ENCODE measurements at places on chromosomes 16 and 17. TPM values are rescaled to one million over a fixed set of nuclear protein-coding genes. Genes with fewer than 3 reads are reported as not detected.

DNA sequence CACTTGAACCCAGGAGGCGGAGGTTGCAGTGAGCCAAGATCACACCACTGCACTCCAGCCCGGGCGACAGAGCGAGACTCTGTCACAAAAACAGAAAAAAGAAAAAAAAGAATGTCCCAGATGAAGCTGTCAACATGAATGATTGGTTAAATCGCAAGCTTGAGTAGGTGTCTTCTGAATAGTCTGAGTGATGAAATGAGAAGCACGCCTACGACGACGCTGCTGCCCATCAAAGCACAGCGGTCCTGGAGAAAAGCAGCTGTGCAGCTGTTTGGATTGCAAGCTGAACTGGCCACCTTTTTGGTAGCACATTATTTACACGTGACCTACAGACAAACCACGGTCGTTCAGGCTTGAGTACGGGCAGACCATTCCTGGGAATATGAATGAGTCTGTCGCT, 12.5 kb downstream of the ADCY9 start:
- no peak overlapping the region for H3K4me3 ChIP-seq
- peaks cover 13% of the 10 kb centered on the region for H3K4me1 ChIP-seq

AARS1 gene
- 209 TPM for total RNA-seq

CES5A gene
- not detected for total RNA-seq

DNA sequence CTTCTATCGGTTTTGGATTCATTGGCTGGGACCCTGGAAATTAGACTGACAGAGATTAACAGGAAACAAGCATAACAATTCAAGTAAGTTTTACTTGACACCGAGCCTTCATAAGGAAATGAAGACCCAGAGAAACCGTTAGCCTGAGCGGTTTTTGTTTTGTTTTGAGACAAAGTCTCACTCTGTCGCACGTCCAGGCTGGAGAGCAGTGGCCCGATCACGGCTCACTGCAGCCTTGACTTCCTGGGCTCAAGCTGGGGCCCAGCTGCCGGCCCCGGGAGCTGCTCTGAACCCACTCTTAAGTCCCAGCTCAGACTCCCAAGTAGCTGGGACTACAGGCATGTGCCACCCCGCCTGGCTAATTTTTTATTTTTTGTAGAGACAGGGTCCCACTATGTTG, 321.3 kb downstream of the SEC14L1 start:
- H3K27ac ChIP-seq = peak overlapping the region; percentile 35
- H3K27me3 ChIP-seq = no peaks in the 10 kb centered on the region
- DNase-seq = peak; percentile 33
- no peak overlapping the region for H3K4me3 ChIP-seq

- H3K27ac ChIP-seq = peak overlapping the region; percentile 44
- H3K4me1 ChIP-seq = peaks cover 49% of the 10 kb centered on the region
- no peaks in the 10 kb centered on the region for H3K36me3 ChIP-seq
- H3K4me3 ChIP-seq = no peak overlapping the region
- no peaks in the 10 kb centered on the region for H3K27me3 ChIP-seq
- DNase-seq = peak; percentile 94
These were observed 34.7 kb downstream of the MYO18A start for GRCh38 chr17:29145289-29146073.

GRCh38 chr16:14186007-14186794, 115.1 kb downstream of the MRTFB start:
- H3K36me3 ChIP-seq = no peaks in the 10 kb centered on the region
- H3K4me1 ChIP-seq = peaks cover 16% of the 10 kb centered on the region
- H3K4me3 ChIP-seq = no peak overlapping the region
- no peaks in the 10 kb centered on the region for H3K27me3 ChIP-seq
- no peak overlapping the region for H3K27ac ChIP-seq

TCAP gene
- total RNA-seq = 1.6 TPM

GRCh38 chr16:83931556-83931955, 21.5 kb upstream of the OSGIN1 start:
- no peaks in the 10 kb centered on the region for H3K4me1 ChIP-seq
- no peaks in the 10 kb centered on the region for H3K36me3 ChIP-seq
- no peak overlapping the region for H3K27ac ChIP-seq

PTX4 gene
- total RNA-seq = not detected

- H3K27ac ChIP-seq = no peak overlapping the region
- no peaks in the 10 kb centered on the region for H3K27me3 ChIP-seq
- DNase-seq = no peak
- H3K4me1 ChIP-seq = no peaks in the 10 kb centered on the region
These were observed 70.1 kb downstream of the ADAMTS18 start for GRCh38 chr16:77364770-77365169.

DNA sequence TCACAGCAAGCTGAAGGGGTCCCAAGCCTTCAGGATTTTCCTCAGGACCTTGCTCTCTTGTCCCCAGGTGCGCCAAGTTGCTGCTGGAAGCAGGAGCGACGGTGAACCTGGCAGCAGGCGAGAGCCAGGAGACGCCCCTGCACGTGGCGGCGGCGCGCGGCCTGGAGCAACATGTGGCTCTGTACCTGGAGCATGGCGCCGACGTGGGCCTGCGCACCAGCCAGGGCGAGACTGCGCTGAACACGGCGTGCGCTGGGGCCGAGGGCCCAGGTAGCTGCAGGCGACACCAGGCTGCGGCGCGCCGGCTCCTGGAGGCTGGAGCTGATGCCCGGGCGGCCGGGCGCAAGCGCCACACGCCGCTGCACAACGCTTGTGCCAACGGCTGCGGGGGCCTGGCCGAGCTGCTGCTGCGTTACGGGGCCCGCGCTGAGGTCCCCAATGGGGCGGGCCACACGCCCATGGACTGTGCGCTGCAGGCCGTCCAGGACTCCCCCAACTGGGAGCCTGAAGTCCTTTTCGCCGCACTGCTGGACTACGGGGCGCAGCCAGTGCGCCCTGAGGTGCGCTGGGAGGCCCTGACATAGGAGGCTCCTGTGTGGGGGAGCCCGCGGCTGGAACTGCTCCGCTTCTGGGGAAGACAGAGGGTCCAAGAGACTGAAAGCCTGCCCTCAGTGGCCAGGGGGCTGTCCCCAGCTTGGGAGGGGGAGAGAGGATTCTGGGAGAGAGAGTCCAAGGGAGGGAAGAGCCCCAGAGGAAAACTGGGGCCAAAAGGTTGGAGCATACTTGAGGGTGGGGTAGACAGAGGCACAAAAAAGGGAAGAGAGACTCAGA, 6.4 kb downstream of the ASB16 start:
- H3K4me1 ChIP-seq = no peaks in the 10 kb centered on the region
- H3K27me3 ChIP-seq = no peaks in the 10 kb centered on the region
- DNase-seq = no peak
- H3K36me3 ChIP-seq = no peaks in the 10 kb centered on the region
- H3K27ac ChIP-seq = no peak overlapping the region
- H3K4me3 ChIP-seq = no peak overlapping the region

DLX4 gene
- 1.2 TPM for total RNA-seq

Data from thyroid gland (tissue), 4 donors.